ENCODE measurements at places on chromosomes 11 and 22.

DNA sequence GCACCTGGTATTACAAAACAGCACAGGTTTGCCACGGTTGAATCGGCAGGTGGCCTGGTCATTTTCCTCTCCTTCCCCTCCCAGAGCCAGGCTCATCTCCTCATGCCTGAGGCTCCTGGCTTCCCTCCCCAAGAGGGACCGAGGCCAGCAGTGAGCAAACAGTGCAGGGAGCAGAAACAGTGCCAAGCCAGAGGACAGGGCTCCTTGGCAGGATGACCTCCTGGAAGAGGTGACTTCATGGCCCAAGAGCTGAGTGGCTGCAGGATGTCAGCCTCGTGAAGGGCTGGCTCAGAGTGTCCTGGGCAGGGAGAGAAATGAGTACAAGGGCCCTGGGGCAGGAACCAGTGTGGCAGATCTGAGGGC is 22.8 kb upstream of the PPFIA1 start:
- no peak for DNase-seq

DNA sequence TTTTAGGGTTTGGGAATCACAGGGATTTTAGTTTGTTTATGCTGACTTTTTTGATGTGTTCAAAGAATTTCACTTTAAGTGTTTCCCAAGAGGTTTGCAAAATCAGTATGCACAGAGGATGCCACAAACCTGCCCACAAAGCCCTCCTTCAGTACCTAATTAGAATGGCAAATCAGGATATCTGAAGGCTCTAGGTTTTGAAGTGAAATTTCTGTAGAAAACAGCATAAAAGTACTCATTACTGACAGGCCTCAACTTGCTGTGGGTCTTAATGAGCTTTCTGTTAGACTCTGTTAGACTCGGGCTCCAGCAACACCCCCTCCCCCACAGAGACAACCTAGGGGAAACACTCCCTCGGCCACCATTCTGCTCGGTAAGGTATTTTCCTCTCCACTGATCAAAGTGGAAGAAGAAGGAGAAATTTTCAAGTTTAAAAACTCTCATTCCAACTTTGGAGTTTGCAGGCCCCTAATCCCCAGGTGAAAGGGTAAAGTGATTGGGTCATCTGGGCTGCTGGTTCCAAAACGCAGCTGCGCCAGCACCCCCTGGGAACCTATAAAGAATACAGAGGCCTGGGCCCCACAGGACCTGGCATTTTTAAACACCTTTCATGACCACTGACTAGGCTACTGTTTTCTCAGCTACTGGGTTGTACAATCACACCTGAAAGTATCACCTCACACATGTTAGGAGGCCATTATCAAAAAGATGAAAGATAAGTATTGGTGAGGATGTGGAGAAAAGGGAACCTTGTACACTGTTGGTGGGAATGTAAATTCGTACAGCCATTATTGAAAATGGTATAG is 67.5 kb downstream of the PLEKHA7 start:
- DNase-seq = no peak

DNA sequence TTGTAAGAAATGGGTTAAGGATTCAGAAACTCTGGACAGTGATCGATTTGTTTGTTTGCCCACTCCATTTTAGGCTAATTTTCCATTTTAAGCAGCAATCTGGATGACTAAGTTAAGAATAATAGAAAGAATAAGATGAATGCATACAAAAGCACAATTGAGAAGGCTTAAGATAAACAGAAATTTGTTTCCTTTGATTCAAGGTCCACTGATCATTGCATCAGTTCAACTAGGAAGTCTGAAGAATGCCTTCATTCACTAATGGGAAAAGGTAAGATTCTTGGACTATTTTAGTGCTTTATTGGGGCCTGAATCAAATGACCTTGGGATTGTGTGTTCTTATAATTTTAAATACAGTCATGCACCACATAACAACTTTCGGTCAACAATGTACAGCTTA is 140.8 kb downstream of the CADM1 start:
- DNase-seq = no peak

DNA sequence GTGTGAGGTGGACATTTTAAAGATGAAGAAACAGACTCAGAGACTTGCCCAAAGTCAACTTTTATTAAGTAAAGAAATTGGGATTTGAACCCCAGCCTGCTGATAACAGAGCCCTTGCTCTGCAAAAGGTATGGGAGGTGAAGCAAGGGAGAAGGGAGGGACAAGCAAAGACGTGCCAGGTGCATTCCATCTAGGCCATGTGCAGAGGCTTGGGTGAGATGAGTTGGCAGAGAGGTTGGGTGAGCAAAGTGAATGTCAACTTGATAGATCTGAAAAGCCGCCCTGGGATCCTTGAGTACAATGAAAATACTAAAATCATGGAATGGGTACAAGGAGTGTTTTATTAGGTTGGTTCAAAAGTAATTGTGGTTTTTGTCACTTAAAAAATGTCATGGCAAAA is 341.3 kb downstream of the CADM1 start:
- no peak for DNase-seq

Measured in stimulated activated CD4-positive, alpha-beta T cell treated with anti-CD3 and anti-CD28 coated beads, Interleukin-15, amount 100 ng/mL, for 1 hour (primary cell).